ENCODE measurements at places on chromosomes 12 and 14.
A peak's percentile ranks its signal among the peaks of the same experiment; 100 is the strongest.

DNA sequence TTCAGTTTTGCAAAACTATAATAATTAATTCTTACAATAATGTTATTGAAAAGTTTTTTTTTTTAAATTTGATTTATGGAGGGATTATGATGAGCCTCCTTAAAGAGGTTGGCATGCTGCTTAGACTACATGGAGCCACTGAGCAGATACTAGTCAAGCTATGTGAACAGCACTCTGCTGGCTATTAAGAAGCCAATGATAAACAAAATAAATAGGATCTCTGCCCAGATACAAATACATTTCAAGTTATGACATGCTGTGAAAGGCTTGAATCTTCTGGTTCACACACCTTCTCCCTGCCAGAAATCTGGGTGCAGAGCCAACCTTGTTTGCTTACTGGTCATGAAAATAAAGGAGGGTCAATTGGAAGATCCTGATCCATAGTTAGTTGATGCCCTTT, 107.4 kb upstream of the NAV3 start:
- no peak for DNase-seq

DNA sequence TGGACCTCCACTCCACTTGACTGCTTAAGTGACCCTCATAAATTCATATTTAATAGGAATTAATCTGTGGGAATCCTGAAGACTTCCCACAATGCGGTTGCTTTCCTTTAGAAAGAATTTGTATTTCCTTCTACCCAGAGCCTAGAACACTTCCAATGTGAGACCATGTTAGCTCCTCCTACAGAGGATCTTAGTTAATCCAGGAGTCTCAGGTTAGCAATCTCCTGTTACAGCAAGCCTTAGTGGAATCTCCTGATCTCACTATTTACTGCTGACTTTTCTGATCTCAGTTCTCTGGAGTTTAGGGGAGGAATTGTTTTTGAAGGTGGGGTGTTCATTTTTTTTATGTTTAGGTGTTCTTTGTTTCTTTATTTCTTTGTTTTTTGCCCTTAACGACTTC, 186.0 kb downstream of the SLC25A21 start:
- DNase-seq = no peak

DNA sequence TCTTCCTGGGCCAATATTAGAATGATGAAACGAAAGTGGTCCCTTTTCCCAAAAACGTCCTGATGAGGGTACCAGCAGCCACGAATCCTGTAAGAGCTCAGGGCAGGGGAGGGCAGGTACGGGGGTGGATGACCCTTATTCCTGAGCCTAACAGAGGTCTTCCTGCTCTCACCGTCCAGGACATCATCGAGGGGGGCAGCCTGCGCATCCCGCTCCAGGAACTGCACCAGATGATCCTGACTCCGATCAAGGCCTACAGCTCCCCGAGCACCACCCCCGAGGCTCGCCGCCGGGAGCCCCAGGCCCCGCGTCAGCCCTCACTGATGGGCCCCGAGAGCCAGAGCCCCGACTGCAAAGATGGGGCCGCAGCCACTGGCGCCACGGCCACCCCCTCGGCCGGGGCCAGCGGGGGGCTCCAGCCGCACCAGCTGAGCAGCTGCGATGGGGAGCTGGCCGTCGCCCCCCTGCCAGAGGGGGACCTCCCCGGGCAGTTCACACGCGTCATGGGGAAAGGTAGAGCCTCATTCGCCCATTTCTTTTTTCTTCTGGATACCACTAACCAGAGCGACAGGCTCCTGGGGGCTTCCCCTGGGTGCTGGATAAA, 142.5 kb downstream of the GCH1 start:
- DNase-seq = no peak

- DNase-seq = no peak
Observed at GRCh38 chr12:95322326-95322725, 104.7 kb downstream of the VEZT start.

GRCh38 chr12:48070731-48071130, 35.1 kb downstream of the SENP1 start:
- DNase-seq = no peak

DNA sequence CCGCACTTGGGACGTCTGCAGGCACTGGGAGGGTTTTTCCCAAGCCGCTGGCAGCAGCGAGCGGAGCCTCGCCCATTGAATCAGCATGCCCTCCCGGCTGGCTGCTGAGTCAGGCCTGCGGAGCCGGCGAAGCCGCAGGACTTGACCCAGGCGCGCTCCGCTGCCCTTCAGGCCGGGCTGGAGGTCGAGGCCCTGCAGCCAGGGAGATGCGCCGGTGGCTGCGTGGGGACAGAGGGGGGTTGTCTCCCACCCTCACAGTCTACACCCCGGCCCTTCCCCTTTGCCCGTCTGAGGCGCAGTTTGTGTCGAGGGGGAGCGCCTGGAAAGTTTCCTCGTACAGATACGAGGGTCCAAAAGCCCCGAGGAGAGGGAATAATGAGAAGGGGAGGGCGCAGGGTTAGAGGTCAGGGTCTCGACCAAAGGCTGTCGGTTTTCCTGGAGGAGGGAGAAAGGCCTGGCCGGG, 759 bp upstream of the KLC1 start:
- no peak for DNase-seq

DNA sequence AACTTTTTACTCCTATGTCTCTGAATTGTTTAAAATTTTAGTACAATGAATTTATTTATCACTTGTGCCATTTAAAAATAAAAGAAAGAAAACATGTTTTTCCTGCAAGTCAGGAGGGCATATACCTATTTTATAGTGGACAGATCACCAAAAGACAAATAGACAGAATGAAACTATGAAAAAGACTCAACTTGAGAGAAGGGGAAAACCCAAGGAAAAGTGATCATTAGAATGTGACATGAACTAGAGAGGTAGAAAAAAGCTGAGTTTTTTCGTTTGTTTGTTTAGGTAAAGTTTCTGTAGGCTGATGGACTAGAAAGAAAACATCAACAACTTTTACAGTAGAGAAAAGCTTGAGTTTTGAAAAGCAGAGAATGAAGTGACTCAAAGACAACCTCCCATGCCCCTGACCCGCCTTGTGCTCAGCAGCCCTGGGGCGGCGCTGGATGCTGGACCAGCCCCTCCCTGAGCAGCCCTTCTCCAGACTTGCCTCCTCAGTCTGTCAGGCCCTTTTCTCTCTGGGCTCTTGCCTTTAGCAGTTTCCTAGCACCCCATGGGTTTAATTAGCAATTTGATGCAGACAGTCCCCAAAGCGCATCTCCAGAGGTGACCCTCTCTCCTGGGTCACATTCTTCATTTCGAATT, 95.1 kb upstream of the ARID2 start:
- DNase-seq = no peak

- DNase-seq = no peak
Observed at GRCh38 chr14:99812892-99813291, 19.7 kb downstream of the EML1 start.

GRCh38 chr12:25458047-25458552, 95.0 kb downstream of the LMNTD1 start:
- DNase-seq = no peak

DNA sequence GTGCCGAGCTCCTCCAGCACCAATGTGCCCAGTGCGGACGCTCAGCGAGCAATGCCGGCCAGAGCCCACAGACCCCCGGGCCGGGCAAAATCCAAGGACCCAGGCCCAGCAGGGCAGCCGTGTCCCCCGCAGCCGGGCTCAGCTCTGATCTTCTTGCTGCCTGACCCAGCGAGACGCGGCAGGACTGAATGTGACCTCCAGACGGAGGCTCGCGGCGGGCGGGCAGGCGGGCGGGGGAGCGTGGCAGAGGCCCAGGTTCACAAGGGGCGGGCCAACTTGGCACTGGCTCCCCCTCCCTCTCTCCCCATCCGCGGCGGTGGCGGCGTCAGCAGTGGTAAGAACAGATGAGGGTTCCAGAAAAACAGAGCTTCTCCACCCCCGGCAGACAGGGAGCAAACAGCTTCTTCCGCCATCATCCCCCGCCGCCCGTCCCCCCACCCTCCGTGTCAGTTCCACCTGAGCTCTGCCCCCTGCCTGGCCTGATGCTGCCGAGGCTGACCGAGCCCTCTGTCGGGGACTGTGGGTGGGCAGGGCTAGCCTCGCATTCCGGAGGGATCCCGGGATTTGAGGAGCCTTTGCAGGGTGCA, 94.3 kb downstream of the RFLNA start:
- DNase-seq = peak; percentile 40

DNA sequence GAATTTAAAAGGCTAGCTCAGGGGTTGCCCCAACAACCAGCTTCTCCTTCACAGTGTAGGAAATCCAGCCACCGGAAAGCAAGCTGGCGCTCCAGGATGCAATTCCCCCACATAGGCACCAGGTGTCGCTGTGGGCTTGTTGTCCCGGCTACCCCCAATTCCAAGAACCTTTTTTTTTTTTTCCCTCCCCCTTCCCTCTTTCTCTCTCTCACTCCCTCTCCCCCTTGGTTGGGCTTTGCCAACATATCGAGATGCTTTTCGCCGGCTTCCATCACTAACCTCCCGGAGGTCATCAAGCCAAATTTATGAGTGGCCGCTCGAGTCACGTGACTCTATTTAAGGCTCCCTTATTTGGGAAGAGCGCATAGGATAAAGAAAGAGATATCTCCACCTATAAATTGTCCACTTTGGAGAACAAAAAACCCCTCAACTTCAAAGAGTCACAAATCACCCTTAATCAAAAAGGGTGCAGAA, at the start of gene HOXC5:
HOXC5 (plus strand) TSS at position 424 of the 474 bp plus-strand sequence. CDS start 73 bp downstream, outside the sequence.
- DNase-seq = no peak

GRCh38 chr12:131692431-131692830, 18.5 kb upstream of the SFSWAP start:
- DNase-seq = no peak

DNA sequence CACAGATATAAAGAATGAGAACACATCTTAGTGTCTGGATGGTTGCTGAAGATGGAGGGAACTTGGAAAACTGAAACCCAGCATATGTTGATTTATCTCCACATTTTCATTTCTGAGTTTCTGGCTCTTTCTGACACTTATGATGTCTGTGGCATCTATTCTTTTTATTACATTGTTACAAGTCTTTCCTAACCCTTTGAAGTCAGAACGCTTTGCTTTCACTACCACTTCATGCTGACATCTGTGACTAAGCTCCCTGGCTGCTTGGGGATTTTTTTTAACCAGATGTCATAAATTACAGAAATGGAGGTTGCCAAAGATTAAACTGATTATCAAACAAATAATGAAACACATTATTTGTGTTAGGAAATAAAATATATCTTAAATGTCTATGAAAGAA, 188.7 kb downstream of the KITLG start:
- DNase-seq = no peak

GRCh38 chr12:2813214-2814185, 1.0 kb downstream of the ITFG2 start:
- DNase-seq = no peak

DNA sequence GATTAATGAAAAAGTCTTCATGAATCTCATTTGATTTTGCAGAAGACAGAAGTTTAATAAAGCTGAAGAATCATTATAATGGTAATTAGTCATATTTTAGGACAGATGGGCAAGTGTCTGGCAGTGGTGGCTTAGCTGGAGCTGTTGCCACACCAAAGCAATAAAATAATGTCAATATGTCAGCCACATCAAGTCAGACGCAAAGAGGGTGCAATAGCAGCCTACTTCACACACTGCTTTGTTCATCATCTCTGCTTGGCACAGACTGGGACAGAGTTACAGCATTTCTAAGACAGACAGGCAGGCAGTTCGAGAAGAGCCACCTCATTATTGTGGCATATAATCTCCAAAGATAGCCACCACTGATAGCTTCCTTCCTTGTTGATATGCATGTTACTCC, 16.9 kb upstream of the KRR1 start:
- no peak for DNase-seq

DNA sequence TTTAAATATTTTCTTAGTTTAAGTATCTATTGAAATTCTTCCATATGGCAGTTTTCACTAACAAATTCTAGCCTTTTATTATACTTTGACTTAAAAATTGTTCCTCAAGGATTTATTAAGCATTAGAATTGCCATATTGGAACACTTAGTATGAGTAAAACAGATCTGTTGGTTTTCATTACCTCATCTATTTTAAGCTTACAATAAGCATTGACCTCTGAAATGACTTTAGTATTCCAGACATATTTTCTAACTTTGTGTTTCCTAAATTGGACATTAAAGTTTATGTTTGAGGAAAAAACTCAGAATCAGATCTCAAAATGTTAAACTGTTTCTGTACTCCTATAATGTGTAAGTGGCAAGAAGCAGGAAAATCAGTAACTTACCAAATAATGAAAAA, 48.4 kb downstream of the CSRP2 start:
- no peak for DNase-seq

GRCh38 chr12:122960193-122960569, 6.1 kb downstream of the ABCB9 start:
- no peak for DNase-seq

GRCh38 chr14:69711881-69712560, 54.9 kb upstream of the SRSF5 start:
- no peak for DNase-seq

GRCh38 chr14:90291699-90292098, 35.3 kb downstream of the PSMC1 start:
- DNase-seq = no peak

DNA sequence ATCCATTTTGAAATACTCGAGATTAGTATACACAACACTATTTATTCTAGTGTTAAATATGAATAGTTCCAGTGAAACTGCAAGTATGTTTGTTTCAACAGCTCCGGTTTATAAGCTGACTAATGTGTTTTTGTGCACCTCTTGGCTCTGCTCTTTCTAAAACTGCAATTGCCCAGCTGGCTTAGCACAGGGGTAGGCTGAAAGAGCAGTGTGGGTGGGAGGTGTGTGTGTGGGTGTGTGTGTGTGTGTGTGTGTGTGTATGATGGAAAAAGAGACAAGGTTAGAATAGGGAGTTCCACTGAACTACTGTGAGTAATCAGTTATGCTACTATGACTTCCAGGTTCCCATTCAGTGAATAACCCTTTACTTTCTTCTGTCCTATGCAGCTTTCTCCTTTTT, 37.8 kb upstream of the DDHD1 start:
- DNase-seq = no peak

- DNase-seq = no peak
Observed at GRCh38 chr12:74890237-74890599, 319.4 kb downstream of the KCNC2 start.

DNA sequence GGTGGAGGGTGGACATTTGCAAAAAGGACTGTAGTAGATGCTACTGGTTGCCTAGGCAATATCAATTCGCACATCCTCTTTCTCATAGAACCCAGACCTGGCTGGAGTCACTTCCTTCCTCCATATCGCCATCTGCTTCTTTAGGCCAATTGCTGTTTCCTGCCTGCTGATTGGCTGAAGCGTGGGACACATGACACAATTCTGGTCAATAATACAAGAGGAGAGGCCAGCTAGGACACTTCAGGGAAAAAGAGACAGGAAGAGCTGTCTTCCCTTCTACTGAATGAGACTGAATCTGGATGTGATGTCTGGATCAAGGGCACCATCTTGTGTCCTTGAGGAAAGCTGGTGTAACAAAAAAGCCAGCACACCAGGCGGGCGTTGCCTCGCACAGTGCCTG, 53.8 kb downstream of the TRPV4 start:
- DNase-seq = no peak

DNA sequence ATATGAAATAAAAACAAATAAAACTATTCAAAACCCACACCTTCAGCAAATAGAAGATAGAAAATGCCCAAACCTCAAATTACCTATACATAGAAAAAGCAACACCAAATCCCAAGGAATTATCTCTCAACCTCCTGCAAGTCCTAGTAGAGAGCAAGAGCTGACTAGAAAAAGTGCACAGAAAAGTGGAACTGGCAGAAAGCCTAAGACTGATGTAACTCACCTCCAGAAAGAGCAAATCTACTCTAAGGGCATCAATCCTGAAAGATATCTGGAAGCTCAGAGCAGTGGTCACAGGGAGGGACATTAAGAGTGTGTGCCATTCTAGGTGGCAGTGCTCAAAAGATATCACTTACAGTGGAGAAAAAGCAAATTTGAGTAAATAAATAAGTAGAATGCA, 62.1 kb upstream of the PLEKHG7 start:
- DNase-seq = no peak

Data from activated T-helper 1 cell treated with anti-CD3 and anti-CD28 coated beads, Interleukin-2, amount 50 U/mL, for 16 hours (primary cell).